ENCODE measurements at places on chromosomes 5 and 9. TPM values are rescaled to one million over a fixed set of nuclear protein-coding genes. Genes with fewer than 3 reads are reported as not detected.

GRCh38 chr5:14849516-14850294 is 21.9 kb downstream of the ANKH start:
- H3K4me3 ChIP-seq = no peak overlapping the region
- H3K36me3 ChIP-seq = no peaks in the 10 kb centered on the region
- no peak overlapping the region for H3K27ac ChIP-seq

DNA sequence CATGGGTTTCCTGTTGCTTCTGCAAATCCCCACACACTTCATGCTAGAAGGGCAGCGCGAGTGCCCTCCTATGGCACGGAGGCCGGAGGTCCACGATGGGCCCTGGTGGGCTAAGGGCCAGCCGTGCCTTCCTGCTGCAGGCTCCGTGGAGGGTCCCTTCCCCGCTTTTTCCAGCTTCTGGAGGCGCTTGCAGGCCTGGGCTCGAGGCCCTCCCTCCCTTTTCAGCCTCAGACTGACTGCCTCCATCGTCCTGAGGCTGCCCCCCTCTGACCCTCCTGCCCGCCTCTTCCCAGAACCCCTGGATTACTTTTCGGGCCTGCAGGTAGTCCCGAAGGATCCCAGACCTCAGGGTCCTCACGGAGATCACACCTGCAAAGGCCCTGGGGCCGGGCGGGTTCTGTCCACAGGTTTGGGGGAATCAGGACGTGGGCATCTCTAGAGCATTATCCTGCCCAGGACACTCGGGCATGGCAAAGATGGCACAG is 3.2 kb upstream of the TERT start:
- H3K4me3 ChIP-seq = no peak overlapping the region
- peaks cover 13% of the 10 kb centered on the region for H3K4me1 ChIP-seq
- DNase-seq = no peak
- no peaks in the 10 kb centered on the region for H3K36me3 ChIP-seq
- peaks cover 5% of the 10 kb centered on the region for H3K27me3 ChIP-seq
- H3K27ac ChIP-seq = no peak overlapping the region

GRCh38 chr9:121851641-121852091 is 200.2 kb downstream of the DAB2IP start:
- no peak overlapping the region for H3K4me3 ChIP-seq
- no peaks in the 10 kb centered on the region for H3K27me3 ChIP-seq
- no peaks in the 10 kb centered on the region for H3K36me3 ChIP-seq
- no peak for DNase-seq
- no peaks in the 10 kb centered on the region for H3K4me1 ChIP-seq

DNA sequence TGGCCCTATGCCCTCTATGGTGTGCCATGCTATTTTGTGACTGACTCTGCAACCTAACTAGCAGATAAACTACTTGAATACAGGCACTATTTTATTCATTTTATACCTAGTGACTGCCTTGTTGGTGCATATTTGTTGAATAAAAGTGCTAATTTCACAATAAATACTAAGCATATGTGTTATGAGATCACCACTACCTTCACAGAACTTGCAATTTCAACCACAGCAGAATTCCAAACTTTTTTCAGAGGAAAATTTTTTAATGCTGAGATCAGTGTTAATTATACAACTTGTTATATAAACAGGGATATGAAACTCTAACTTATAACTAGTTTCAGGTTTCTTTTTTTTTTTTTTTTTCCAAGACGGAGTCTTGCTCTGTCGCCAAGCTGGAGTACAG is 94.8 kb downstream of the NR3C1 start:
- no peaks in the 10 kb centered on the region for H3K4me1 ChIP-seq
- DNase-seq = no peak
- no peaks in the 10 kb centered on the region for H3K27me3 ChIP-seq
- H3K27ac ChIP-seq = no peak overlapping the region
- no peaks in the 10 kb centered on the region for H3K36me3 ChIP-seq
- H3K4me3 ChIP-seq = no peak overlapping the region

SLCO6A1 gene
- total RNA-seq = 0.54 TPM

BTNL8 gene
- total RNA-seq = 0.48 TPM

PCDHB3 gene
- 3.4 TPM for total RNA-seq
